Ureter (tissue), 1 donor: ENCODE measurements at places on chromosomes 13 and 19.

- no peak for DNase-seq
Measured at GRCh38 chr19:38081547-38082255, 142.3 kb downstream of the DPF1 start.

DNA sequence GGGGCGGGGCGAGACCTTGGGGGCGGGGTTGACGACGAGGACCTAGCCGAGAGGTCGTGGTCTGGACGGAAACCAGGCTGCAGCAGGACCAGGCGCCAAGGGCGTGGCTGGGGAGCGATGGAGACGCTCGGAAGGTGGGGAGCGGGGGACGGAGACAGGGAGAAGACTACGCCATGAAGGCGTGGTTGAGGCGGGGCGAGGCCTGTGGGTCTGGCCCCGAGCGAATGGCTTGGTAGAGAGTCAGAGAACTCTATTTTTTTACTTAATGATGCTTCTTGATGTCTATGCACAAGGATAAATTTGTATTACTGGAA is 674 bp upstream of the FBXL12 start:
- DNase-seq, result no peak

DNA sequence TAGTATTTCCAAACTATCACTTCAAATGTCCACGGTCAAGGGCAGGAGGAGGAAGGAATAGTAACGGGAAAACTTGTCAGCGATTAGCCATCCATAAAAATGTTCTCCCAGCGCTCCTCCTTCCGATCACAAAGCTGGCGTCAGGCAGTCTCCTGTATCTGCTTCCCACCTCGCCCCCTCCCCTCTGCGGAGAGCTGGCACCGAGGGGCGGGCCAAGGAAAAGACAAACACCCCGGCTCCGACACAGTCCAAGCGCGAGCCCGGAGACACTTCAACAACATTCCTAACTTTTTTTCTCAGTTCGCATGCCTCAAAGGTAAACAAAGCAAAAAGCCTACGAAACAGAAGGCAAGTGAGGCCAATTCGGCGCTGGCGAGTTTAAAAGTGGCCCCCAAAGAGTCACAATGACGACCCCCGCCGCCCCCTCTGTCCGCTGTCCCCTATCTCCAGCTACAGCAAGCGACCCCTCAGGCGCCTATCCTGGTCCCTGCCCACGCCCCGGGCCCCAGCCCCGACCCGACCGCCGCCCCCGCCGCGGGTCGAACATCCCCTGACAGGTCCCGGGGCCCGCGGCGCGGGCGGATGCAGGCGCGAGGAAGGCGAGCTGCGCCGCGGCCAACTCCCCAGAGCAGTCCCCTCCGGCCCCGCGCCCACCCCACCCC is 736 bp downstream of the SMAD9 start:
- no peak for DNase-seq

- DNase-seq, result no peak
Measured at GRCh38 chr19:12641456-12641855, 25.1 kb downstream of the MAN2B1 start.

DNA sequence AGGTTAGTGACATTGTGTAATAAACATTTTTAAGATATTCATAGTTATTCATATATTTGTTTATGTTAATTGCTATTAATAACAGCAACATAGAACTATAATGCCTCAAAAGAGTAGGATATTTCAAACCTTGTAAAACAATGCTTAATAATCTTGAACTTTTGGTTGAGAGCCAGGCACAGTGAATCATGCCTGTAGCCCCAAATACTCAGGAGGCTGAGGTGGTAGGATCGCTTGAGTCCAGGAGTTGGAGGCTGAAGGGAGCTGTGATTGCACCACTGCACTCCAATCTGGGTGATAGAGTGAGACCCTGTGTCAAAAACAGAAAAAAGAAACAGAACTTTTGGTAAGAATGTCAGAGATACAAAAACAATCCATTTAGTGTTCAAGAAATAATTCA is 213.9 kb upstream of the SLITRK1 start:
- DNase-seq, result no peak

DNA sequence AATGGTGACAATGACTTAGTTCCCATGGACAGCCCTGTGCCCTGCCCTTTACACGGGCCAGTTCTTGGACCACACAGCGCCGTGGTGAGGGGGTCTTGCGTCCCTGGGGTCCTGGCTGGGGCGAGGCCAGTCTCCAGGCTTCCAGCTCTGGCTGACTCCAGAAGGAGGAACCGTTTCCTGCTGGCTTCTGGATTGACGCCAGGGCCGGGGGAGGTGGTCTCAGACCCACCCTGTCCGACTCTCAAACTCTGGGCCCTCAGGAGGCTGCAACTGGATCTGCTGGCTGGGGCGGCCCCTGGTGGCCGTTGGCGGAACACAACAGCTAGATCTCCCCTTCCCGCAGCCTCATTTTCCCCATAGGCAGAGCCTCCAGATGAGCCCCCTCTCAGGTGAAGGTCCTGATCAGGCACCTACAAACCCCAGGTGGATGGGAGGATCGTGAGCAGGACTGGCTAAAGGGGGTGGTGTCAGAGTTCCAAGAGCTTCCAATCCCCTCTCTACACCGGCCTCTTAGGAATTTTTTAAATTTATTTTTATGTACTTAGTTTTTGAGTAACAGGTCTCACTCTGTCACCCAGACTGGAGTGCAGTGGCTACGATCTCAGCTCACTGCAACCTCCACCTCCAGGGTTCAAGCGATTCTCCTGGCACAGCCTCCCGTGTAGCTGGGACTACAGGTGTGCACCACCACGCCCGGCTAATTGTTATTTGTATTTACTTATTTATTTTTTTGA is 8.0 kb downstream of the CCDC194 start:
- no peak for DNase-seq

- no peak for DNase-seq
Measured at GRCh38 chr19:39692822-39693221, 11.5 kb upstream of the LGALS14 start.

DNA sequence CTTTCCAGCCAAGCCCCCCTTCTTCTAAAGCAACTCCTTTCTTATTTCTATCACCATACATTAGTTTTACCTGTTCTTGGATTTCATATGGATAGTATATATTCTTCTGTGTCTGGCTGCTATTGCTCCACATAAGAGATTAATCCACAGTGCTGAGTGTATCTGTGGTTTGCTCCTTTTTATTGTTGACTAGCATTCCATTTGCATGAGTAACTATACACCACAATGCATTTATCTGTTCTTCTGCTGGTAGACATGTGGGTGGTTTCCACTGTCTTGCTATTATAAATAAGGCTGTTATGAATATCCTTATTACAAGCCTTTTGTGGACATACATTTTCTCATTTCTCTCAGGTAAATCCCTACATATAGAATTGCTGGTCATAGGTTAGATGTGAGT is 138.2 kb downstream of the SLC7A1 start:
- DNase-seq, result no peak

GRCh38 chr19:28829359-28829758 is 383.6 kb downstream of the UQCRFS1 start:
- no peak for DNase-seq

GRCh38 chr19:11481534-11482383 is 913 bp upstream of the ELAVL3 start:
- DNase-seq, result peak; percentile 63

- no peak for DNase-seq
Measured at GRCh38 chr19:17889609-17890214, 18.0 kb downstream of the SLC5A5 start.

GRCh38 chr13:31274390-31274789 is 74.6 kb downstream of the B3GLCT start:
- no peak for DNase-seq

DNA sequence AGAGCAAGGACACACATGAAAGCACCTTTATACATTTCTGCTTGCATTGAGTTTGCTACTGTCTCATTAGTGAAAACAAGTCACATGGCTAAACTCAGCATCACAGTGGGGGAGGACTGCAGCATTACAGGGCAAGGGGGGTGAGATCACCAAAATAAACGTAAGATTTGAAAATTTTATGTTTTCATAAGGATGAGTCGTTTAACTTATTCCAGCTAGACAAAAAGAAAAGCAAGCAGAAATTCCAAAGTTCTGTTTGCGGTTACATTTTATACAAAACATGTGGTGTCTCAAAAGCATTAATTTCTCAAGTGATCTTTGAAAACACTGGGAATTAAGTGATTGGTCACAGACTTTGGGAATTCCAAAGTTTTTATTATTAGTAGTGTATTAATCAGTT is 261.4 kb upstream of the RXFP2 start:
- DNase-seq, result no peak

GRCh38 chr19:53981376-53981951 is 10.0 kb upstream of the CACNG6 start:
- no peak for DNase-seq

DNA sequence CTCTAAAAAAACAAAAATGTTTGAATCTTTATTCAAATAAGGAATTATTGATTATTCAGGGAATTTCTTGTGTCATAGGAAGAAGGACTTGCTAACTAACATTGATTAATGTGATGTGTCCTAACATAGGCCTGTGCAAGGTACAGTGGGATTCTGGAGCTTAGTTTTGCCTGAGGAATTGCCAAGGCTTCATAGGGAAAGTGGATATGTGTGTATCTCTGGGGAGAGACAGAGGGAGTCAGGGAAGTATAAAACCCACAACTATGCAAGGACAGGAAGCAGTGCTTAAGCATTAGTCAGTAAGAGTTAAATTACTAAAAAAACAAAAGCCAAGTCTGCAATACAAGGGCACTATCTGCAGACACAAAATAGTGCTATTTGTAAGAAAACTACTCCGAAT is 59.6 kb downstream of the WDFY2 start:
- DNase-seq, result no peak

- no peak for DNase-seq
Measured at GRCh38 chr13:112510987-112511685, 76.8 kb downstream of the TUBGCP3 start.

DNA sequence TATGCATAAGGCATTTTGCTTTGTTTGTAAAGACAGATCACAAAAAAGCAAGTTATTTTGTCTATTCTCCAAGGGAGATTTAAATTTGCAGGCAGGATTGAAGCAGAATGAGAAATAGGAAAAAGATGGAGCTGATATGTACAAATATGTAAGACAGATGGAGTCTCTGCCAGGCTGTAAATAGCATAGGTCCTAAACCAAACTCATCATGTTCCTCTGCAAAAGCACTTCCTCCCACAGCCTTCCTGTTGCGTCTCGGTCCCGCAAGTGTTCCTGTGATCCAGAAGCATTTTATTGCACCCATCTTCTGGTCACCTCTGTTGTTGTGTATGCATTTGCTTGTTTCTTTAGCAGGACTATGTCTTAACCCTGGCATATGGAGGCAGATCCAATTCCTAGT is 95.7 kb upstream of the CLDN10 start:
- DNase-seq, result no peak

GRCh38 chr13:112842931-112843391 is 126.1 kb upstream of the MCF2L start:
- no peak for DNase-seq

DNA sequence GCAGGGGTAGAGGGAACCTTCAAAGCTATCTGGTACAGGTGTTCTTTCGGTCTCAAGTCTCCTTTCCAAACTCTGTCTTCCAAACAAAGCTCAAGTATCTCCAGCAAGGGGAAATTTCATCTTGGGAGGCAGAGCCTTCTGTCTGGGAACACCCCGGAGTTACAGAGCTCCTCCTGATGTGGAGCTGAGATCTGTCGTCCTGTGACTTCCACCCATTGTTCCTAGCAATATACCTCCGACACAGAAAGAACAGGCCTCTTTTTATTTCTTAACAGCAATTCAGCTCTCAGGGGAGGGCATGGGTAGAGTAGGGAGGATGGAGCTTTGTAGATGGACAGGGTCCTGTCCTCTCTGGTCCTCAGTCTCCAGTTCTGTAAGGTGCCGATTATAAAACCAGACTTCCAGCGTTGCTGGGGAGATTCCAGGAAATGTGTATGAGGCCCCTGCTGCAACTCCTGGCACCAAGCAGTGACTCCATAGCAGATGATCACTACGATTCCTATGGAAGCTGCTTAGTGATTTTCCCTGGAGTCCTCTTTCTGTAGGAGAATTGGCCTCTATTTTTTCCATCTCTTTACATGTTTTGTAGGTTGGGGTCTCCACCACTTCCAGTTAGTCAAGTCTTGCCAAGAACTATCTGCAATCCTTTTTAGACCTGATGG is 56.0 kb upstream of the ARGLU1 start:
- no peak for DNase-seq

GRCh38 chr19:15324791-15325519 is 7.4 kb downstream of the BRD4 start:
- DNase-seq, result no peak

GRCh38 chr19:50723735-50724521 is 764 bp downstream of the CLEC11A start:
- DNase-seq, result no peak

DNA sequence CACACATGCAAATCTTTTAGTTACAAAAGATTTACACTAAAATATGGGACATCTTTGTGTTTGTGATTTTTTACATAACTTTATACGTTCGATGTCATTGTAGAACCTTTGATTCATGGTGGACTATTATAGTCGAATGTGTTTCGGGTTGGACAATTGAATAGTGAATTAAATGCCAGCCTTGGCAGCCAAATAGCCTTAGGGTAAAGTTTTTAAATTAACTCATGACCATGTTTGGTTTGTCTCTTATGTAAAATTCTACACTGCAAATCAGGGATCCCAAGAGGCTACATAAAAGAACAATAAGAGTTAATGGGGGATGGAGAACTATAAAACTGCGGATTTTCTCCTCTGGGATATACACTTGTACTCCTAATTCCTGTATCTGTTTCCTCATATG is 1735.6 kb upstream of the SPRY2 start:
- DNase-seq, result no peak

DNA sequence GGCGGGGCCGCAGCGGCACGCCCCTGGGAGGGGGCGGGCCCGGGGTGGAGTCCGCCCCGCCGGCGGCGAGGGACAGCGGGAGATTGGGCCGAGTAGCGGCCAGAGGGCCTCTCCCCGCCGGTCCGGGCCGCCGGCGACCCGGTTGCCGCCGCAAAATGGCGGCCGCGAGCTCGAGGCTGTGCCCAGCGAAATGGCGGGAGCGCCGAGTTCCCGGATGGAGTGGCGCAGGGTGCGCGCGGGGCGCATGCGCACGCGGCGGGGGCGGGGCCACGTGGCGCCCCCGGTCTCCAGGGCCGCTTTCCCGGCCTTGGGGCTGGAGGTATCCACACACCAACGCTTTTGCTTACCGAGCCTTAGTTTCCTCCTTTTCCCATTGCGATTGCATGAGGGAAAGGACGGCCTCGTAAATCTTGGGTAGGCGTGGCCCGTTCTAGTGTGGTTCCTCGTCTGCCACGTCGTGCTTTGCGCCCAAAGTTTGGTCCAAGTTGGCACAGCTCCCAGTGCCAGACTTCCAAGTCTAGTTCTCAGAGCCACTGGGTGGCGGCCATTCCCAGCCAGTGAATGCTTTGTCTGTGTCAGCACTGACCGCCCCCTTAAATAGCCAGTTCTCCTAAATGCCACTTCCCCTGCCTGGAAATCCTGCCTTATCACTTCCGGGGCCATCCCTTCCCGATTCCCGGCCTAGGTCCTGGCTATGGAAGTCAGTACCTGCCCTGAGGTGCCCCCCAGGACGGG is 513 bp downstream of the CIRBP start:
- peak; percentile 90 for DNase-seq

GRCh38 chr19:6424195-6424938 is at the start of gene KHSRP:
Gene KHSRP (minus strand): TSS chr19:6424811. CDS start chr19:6424701, 110 bp downstream.
- no peak for DNase-seq

GRCh38 chr19:29111576-29111975 is 101.4 kb downstream of the UQCRFS1 start:
- DNase-seq, result no peak
